ENCODE measurements at places on chromosomes 3 and 15.

DNA sequence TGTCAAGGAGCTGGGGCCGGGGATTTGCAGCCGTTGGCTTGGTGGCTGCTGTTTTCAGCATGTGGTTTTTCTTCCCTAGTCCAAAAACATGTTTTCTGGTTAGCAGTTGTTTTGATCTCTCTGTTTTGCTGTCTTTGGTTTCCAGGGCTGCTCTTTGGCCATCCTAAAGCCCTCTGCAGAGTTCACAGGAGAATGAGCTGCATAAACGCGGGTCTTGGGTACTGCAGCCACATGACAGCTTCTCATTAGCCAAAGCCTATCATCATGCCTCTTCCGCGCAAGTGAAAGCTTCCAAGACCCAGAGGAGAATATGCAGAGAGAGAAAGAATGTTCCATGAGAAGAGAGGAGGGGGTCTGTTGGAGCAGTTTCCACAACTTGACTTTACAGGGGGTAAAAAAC lies 138.5 kb downstream of the NTRK3 start:
- no peak for DNase-seq

- DNase-seq, result no peak
Observed at GRCh38 chr3:150270883-150271590, 137.1 kb upstream of the TSC22D2 start.

- no peak for DNase-seq
Observed at GRCh38 chr3:98140531-98140930, 6.7 kb upstream of the OR5H14 start.

- no peak for DNase-seq
Observed at GRCh38 chr3:187193181-187193580, 4.1 kb upstream of the RTP1 start.

- DNase-seq, result no peak
Observed at GRCh38 chr3:50806806-50807205, 132.1 kb downstream of the DOCK3 start.

DNA sequence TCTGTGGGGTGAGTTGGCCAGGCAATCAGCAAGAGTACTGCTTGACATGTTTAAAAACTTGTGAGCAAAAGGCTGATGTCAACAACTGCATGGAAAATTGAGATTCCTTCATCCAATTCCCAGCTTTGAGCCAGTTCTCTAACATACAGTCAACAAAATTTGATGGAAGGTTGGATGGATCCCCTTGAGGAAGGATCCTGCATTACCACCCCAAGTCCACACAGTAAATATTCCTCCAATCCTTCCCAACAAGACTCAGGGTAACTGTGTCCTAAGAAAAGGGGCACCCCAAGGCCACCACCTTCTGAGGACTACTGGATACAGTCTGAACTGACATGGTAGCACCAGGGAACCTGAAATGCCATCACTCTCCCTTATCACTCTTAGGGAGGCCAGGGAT lies 15.1 kb downstream of the GLB1 start:
- DNase-seq, result no peak

DNA sequence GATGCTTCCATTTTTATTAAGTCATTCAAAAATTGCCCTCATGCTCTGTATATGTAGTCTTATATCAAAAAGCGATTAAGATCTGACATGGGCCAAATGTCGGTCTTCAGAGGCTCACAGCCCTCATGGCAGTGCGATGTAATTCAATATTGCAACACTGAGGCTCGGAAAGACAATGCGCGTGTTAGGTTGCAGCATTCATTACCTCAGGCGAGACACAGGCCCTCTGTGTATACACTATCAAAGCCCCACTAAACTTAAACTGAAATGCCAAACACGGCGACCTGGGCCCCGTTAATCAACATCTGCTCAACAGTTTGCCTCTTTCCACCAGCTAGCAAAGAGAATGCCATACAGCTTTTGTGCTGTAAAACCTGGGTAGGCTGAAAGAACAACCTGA lies 413.4 kb downstream of the ERC2 start:
- no peak for DNase-seq

Measured in suppressor macrophage treated with lipopolysaccharide for 4 hours (primary cell).